ENCODE measurements at places on chromosomes 1 and 21. TPM values are rescaled to one million over a fixed set of nuclear protein-coding genes. Genes with fewer than 3 reads are reported as not detected.

PRELP gene
- polyA plus RNA-seq = 86.3 TPM

NBPF6 gene
- polyA plus RNA-seq = not detected

ANGPTL1 gene
- 24.3 TPM for polyA plus RNA-seq

TRIM58 gene
- polyA plus RNA-seq = 0.10 TPM

PM20D1 gene
- polyA plus RNA-seq = 15.5 TPM

NBPF4 gene
- polyA plus RNA-seq = not detected

LRRC71 gene
- polyA plus RNA-seq = 0.03 TPM

TNFRSF18 gene
- 1.4 TPM for polyA plus RNA-seq

SERINC2 gene
- polyA plus RNA-seq = 12.6 TPM

KLHDC9 gene
- 1.2 TPM for polyA plus RNA-seq

SMIM11 gene
- 2.2 TPM for polyA plus RNA-seq

ACTN2 gene
- 1.9 TPM for polyA plus RNA-seq

PDC gene
- not detected for polyA plus RNA-seq

HSD3B1 gene
- not detected for polyA plus RNA-seq

OR2T33 gene
- polyA plus RNA-seq = not detected

VWA1 gene
- 7.8 TPM for polyA plus RNA-seq

DDX59 gene
- 27.1 TPM for polyA plus RNA-seq

WNT4 gene
- polyA plus RNA-seq = 0.24 TPM

GUCA2A gene
- polyA plus RNA-seq = 0.70 TPM

RIPK4 gene
- not detected for polyA plus RNA-seq

SMYD2 gene
- polyA plus RNA-seq = 23.1 TPM

PGD gene
- polyA plus RNA-seq = 306 TPM

RXFP4 gene
- polyA plus RNA-seq = not detected

TDRD10 gene
- polyA plus RNA-seq = 11.7 TPM

MAP3K21 gene
- 0.22 TPM for polyA plus RNA-seq
